ENCODE measurements at places on chromosomes 16 and 17. TPM values are rescaled to one million over a fixed set of nuclear protein-coding genes. Genes with fewer than 3 reads are reported as not detected.

CD300E gene
- polyA plus RNA-seq: not detected

CCNF gene
- polyA plus RNA-seq: 12.8 TPM

DNA sequence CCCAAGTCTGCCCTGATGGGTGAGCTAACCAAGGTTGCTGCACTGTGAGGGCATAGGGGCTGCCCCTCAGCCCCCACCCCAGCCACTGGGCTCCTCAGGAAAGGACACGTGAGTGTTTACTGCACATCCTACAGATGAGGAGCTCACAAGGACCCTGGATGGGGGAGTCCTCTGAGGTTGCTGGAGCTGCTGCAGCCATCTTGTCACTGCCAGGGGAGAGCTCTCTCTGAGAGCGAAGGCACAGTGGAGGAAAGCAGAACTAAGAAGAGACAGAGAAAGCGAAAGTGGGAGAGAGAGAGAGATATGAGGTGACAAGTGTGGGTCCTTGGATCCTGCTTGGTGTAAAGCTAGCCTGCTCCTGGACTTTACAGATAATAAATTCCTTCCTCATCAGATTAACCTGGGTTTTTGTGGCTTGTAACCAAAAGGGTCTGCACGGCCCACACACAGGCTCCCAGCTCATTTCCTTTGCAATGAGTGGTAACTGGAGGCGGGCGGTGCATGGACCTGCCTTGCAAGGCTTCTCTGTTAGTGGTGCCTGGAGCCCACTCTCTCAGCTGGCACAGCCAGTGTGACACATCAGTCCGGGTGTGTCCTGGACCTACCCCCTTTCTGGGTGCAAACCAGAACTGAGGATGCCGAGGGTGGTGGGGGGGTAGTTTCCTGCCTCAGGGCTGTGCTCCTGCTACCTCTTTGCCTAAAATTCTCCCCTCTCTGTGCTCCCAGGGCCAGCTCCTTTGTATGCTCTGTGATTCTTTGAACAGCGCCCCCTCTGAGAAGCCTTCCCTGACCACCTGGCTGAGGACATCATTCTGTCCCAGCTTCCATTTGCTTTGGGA lies 14.2 kb downstream of the SNX20 start:
- H3K27me3 ChIP-seq: no peaks in the 10 kb centered on the region
- no peaks in the 10 kb centered on the region for H3K36me3 ChIP-seq
- no peak for DNase-seq
- H3K4me3 ChIP-seq: no peak overlapping the region

DNA sequence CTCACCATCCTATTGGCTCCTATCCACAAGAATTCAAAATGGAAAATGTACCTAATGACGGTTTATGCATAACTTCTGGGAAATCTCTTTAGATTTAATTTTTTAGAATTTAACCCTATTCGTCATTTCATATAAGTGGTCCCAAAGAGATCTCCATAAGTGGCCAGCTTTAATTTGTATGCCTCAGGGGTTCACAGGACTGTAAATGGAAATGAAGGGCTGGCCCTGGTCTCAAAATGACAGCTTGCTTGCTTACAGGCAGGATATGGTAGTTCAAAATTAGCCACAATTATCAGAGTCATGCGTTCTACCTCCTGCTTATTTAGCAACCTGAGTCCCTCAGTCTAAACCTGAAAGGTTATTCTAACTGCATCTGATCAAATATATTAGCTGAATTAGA lies 6.6 kb upstream of the NACA2 start:
- no peak overlapping the region for H3K4me3 ChIP-seq
- no peak overlapping the region for H3K27ac ChIP-seq
- H3K36me3 ChIP-seq: no peaks in the 10 kb centered on the region
- H3K27me3 ChIP-seq: peaks cover 15% of the 10 kb centered on the region
- no peak for DNase-seq

DNA sequence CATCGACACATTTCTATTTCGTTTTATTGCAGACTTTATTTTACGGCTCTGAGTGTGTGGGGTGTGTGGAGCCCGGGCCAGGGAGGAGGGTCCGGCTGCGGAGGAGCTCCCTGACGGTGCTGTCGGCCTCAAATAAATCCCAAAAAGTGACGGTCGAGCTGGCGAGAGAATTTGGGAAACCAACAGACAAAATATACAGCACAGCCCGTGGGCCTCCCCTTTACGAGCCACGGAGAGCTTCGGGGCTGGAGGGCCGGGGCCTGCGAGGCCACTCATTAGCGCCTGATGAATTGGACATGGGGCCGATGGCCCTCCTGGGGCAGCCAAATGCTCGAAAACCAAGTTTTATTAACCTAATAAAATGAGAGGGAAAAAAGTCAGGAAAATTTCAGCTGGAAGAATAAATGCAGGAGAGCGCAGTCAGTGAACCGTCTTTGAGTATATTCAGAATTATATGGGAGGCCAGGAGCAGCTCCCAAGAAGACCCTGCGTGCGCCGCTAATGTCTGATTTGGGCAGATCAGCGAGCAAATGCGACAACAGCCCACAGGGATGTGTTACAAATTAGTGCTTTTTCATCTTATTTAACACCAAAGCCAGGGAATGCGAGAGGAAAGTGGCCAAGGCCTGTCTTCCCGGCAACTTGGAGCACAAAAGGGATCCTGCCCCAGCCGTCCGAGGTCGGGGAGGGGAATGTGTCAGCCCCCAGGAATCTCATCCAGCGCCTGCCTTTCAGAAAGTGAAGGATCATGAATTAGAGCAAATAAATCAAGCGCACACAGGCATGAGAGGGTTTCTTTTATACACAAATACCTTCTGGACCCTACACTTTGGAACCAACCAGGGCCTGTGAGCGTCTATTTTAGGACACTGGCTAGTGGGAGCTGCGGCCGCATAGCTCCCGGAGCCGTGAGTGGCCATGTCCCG lies 249.1 kb downstream of the C16orf95 start:
- H3K4me3 ChIP-seq: no peak overlapping the region
- H3K27ac ChIP-seq: no peak overlapping the region
- no peaks in the 10 kb centered on the region for H3K36me3 ChIP-seq
- DNase-seq: no peak

- H3K27me3 ChIP-seq: no peaks in the 10 kb centered on the region
- no peak for DNase-seq
- H3K27ac ChIP-seq: no peak overlapping the region
- H3K36me3 ChIP-seq: peaks cover 16% of the 10 kb centered on the region
- peaks cover 8% of the 10 kb centered on the region for H3K4me1 ChIP-seq
Observed at GRCh38 chr17:79078476-79079190, 4.0 kb downstream of the ENGASE start.

DNA sequence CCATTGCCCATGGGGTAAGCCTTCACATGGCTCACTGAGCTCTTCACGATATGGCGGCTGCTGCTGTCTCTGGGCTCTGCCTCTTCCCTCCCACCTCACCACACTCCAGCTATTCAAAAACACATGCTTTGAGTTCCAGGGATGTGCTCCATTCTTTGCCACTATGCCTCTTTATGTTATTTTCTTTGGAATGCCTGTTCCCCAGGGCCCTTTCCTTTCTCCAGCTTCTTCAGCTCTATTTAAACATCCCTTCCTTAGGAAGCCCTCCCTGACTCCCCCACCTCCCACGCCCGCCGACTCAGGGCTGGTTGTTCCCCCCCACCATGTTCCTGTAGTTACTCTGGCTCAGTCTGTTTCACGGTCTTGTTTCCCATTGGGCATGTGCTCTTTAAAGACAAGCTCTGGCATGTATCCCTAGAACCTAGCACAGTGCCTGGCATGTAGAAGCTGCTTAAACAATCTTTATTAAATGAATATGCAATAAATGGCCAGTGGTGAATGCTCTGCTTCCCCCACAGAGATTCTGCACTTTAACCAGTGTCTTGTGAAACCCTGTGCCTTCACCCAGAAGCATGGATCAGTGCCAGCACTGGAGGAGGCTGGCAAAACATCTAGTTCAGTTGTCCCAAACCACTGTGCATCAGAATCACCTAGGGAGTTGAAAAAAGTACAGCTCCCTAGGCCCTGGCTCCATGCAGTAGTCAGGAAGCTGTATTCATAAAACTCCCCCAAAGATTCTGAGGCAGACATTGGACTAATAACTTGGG lies 6.9 kb downstream of the MYCBPAP start:
- no peak overlapping the region for H3K4me3 ChIP-seq
- DNase-seq: no peak
- peaks cover 9% of the 10 kb centered on the region for H3K4me1 ChIP-seq
- H3K36me3 ChIP-seq: no peaks in the 10 kb centered on the region

- no peak for DNase-seq
- no peaks in the 10 kb centered on the region for H3K27me3 ChIP-seq
- H3K4me1 ChIP-seq: no peaks in the 10 kb centered on the region
- no peaks in the 10 kb centered on the region for H3K36me3 ChIP-seq
- no peak overlapping the region for H3K4me3 ChIP-seq
Observed at GRCh38 chr16:46871597-46871996, 12.6 kb upstream of the GPT2 start.

- H3K4me1 ChIP-seq: peaks cover 17% of the 10 kb centered on the region
- H3K36me3 ChIP-seq: peaks cover 30% of the 10 kb centered on the region
- H3K27me3 ChIP-seq: no peaks in the 10 kb centered on the region
- no peak overlapping the region for H3K4me3 ChIP-seq
- no peak for DNase-seq
Observed at GRCh38 chr17:41692722-41693521, 4.2 kb downstream of the EIF1 start.

All from endothelial cell of umbilical vein (primary cell).